ENCODE measurements at places on chromosomes 4 and X.
A peak's percentile ranks its signal among the peaks of the same experiment; 100 is the strongest.

- no peak for DNase-seq
Measured at GRCh38 chr4:140239311-140239710, 85.3 kb upstream of the MAML3 start.

- DNase-seq, result peak; percentile 81
Measured at GRCh38 chr4:3880615-3881120, 114.5 kb downstream of the ADRA2C start.

DNA sequence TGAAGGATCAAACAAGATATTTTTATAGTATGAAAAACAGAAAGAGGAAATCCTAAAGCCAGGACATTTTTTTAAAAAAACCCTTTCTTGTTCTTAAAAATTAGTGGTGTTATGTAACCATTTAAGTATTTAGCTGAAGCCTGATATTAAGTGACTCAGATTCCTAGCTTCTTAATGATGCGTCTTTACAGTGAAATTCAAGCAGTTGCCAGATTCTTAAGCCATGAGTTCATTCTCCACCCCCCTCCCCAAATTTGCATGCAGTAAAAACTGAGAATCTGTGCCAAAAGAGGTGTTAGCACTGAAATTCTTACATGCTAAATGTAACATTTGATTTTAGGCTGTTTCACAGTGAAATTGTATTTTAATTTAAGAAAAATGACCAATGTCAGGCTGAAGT lies 180.8 kb downstream of the RAPGEF2 start:
- DNase-seq, result no peak

DNA sequence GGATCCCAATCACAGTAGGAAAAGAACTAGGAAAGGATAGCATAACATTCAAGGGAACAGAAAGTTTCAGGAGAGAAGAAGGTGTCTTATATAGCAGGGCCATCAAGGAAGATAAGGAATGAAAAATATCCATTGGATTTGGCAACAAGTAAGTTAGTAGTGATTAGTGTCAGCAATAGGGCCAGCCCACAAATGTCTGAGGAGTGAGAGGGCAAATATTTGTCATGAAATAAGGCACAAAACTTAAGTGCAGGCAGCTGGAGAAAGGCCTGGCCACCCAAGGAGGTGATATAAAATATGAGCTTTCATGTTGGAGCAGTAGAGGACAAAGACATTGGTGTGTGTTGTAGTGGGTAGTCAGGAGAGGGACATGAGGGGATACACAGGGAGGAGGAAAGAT lies 132.1 kb downstream of the COL4A6 start:
- no peak for DNase-seq

- DNase-seq, result no peak
Measured at GRCh38 chr4:96035727-96036126, 195.8 kb downstream of the PDHA2 start.

Data from activated T-cell treated with anti-CD3 and anti-CD28 coated beads, Interleukin-2, amount 50 U/mL, for 48 hours (primary cell).